ENCODE measurements at places on chromosomes 7 and 10.

DNA sequence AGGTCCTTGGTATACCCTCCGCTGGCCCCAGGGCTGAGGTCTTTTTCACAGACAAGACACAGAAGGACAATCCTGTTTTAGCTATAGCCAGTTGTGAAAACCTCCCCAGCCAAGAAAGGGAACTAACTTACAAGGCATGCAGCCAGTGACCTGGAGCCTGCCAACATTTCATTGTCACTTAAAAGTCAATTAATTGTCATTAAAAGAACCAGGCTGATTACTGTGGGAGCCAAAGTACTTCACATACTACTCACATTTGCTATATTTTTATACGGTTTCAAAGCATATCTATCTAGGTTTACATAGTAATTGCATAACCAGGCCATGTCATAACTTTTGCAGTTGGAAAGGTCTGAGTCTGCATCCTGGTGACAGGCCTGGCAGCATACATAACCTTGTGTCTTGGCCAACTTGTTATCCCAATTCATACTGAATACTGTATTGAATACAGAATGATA lies 31.1 kb downstream of the NRBF2 start:
- DNase-seq = no peak

- no peak for DNase-seq
Observed at GRCh38 chr7:150972023-150972468, 6.1 kb downstream of the KCNH2 start.

DNA sequence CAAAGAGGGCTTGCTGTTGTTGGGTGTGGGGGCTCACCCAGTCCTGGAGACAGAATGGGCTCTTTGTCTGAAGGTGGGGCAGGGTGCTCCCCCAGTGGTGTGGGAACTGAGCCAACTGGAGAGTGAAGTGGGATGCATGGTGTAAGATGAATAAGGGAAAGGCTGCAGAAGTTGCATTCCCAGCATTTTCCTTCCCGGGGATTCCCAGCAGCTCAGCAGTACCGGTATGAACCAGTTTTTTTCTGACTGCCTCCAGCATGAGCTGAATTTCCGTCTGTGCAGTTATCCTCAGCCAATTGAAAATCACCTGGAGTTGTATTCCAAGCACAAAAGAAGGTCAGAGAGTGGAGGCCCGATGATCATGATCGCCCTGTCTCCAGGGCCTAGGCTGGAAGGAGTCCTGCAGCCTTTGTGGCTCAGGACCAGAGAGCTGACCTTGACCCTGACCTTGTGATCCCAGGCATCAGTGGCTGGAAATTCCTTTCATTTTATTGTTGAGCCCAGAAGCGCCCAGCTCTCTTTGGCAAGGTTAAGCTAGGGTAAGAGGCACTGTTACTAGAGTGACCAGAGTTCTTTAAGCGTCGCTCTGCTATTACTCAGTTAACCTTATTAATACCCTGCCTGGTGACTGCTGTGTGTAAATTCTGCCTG lies 33.4 kb downstream of the OGDH start:
- DNase-seq = no peak

DNA sequence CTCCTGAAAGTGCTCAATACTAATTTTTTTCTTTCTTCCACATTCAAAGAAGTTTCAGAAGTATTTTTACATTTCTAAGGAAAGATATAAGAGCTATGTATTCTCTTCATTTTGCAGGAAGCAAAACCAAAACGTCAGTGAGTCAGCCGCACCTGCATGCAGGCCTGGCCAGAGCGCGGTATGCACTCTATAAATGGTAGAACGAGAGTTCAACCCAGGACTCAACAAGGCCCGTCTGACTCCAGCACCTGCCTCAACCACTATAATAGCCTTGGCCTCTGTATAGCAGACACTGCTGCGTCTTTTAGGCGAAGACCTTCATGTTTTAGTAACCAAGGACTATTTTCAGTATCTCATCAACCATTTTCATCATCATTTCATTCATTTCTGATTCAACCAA lies 113.2 kb downstream of the KMT2E start:
- no peak for DNase-seq

DNA sequence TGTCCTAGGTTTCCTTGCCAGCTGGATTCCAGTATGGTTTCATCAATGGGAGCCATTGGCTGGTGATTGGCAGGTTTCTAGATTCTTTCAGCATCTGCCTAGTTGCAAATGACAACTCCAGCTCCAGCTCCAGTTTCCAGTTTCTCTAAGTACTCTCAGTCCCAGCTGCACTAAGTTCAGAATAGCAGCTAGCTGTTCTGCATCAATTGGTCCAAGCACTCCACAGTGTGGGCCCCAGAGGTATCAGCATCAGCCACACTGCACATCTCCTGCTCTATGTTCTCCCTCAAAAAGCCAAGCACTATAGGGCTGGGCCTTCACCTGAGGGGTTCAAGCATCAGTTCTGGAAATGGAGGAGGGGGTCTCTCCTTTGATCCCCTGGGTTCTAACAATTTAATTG lies 143.4 kb downstream of the VPS50 start:
- DNase-seq = no peak

DNA sequence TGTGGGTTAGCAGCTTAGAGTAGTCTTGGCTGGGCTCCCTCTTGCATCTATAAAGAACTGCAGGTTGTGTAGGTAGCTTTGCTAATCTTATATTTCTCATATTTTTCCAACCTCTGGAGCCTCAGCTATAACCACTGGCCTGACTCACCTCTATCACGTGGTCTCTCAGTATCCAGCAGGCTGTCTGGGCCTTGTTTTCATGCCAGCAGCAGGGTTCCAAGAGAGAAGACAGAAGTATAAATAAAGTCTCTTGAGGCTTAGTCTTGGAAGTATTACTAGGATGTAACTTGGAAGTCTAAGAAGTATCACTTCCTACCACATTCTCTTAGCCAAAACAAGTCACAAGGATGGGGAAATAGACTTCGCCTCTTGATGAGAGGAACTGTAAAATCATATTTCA lies 73.3 kb downstream of the WIPF3 start:
- no peak for DNase-seq

- no peak for DNase-seq
Observed at GRCh38 chr10:119401671-119402395, 140.7 kb downstream of the RGS10 start.

- DNase-seq = no peak
Observed at GRCh38 chr10:81306971-81307782, 567.8 kb upstream of the NRG3 start.

- DNase-seq = no peak
Observed at GRCh38 chr10:69662173-69662877, 32.3 kb downstream of the FAM241B start.

GRCh38 chr10:50593523-50594376 lies 30.0 kb downstream of the SGMS1 start:
- DNase-seq = no peak

DNA sequence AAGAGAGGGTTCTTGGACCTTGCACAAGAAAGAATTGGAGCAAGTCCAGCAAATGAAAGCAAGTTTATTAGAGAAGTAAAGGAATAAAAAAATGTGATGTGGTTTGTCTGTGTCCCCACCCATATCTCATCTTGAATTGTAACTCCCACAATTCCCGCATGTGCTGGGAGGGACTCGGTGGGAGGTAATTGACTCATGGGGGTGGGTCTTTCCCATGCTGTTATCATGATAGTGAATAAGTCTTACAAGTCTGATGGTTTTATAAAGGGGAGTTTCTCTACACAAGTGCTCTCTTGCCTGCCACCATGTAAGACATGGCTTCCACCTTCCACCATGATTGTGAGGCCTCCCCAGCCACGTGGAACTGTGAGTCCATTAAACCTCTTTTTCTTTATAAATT lies 39.2 kb upstream of the FZD9 start:
- no peak for DNase-seq

- no peak for DNase-seq
Observed at GRCh38 chr7:120169996-120170783, 102.8 kb upstream of the KCND2 start.

- DNase-seq = no peak
Observed at GRCh38 chr7:18018296-18019215, 9.1 kb downstream of the PRPS1L1 start.

DNA sequence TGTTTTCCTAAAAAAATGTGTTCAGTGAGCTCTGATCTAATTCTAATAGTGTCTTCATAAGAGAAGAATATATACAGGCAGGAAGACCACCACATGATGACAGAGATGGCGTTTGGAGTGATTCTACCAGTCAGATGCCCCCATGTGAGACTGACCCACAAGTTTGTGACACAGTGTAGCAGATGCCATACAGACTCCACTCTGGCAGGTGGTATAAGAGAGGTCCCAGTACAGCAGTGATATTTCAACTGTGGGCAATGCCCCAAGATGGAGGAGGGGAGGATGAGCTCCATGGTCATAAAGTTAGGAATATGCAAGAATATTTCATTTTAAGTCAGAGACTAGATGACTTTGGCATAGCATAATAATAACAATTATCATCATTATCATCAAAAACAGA lies 1022.6 kb downstream of the KCNMA1 start:
- DNase-seq = no peak

GRCh38 chr10:98408799-98409198 lies 6.2 kb downstream of the PYROXD2 start:
- DNase-seq = no peak

- no peak for DNase-seq
Observed at GRCh38 chr10:63388421-63389031, 77.3 kb downstream of the JMJD1C start.

DNA sequence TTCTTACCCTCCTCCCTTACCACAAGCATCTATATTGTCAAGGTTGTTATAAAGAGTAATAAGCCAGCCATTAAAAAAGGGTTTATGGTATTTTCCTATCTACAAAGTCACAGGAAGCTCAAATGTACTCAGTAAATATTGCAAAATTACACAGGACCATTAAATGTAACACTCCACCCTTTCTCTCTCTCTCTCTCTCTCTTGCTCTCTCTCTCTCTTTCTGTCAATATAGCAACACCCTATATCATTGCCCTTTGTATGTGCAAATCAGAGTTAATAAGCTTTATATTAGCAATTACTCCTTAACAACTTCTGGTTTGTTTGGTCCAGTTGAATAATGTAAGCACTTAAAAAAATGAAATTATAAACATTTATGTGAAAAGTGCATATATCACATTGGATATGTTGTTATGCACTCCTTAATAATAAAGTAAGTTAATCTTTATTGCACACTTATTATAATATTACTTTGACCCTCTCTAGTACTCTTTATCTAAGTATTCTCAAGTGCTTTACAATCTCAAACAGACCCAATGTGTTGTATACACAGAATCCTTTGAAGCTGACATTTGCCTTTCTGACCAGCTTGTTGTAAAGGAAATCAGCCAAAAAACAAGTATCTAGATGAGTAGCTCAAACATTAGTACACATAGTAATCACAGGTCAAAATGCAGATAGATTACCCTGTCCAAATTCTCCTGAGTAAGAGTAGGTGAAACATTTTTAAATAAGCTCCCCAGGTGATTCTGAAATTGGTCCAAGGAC lies 93.2 kb downstream of the CFTR start:
- no peak for DNase-seq

DNA sequence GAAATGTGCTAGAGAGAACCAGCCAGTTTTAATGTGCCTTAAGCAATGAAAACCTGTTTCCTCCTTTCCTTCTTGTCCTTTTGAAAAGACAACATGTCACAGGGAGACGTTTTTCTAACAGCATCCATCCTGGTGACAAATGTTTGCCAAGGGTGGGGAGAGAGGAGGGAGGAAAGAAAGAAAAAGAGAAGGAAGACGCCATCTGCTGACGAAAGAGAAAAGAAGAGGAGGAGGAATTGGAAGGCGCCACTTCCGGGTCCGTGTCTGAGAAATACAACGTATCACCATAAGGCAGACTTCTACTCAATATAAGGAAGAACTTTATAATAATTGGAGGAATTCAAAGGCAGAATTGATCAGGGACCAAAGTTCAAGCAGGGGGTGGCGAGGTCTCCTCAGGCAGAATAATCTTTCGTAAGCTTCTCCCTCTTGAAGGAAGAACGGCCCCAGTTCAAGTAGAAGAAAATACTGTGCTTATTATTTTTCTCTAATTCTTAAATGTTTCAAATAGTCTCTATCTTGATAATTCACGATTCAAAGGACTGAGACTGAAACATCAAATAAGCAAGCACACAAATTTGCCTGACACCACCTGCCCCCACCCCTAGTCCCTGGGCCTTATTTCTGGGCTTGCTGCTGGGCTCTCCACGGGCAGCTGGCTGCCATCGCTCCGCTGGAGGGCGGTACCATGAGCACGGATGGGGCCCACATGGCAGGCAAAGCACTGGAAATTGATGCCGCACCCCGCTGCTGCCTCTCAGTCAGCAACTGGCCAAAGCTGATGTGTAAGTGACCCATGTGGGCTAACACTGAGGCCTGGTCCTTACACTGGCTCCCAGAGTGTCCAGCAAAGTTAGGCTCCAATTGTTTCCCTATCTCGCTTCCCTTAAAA lies 273.7 kb upstream of the KLF14 start:
- peak; percentile 53 for DNase-seq

GRCh38 chr10:126283307-126283706 lies 105.0 kb downstream of the ADAM12 start:
- DNase-seq = no peak

DNA sequence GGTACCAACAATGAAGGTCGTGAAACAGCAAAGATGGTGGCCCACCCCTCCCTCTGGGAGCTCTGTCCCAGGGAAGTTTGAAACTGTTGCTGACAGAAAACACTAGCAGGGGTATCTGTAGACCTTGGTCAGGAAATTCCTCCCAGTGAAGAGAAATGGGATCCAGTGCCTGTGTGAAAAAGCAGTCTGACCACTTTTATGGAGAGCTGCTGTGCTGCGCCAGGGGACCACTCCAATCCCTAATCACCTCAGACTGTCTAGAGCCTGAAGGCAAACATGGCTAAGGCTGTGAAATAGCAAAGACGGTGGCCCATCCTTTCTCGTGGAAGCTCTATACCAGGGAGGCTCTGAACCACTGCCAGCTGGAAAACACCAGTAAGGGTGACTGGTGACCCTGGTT lies 38.3 kb upstream of the TMEM140 start:
- DNase-seq = no peak

DNA sequence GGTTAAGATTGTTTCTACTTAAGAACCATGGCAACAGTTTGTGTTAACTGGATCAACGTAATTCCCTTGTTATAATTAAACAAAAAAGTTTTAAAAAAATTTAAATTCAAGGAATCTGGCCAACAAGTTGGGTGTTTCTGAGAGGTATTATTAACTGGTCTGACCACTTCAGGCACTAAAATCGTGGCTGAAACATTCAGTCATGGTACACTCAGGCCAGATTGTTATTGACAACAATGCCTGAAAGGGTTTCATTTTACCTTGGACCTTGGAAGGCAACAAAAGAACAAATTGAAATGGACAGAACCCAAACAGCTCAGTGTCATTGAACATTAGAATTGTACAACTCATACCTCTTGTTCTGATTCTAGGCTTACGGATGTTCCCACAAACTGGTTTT lies 103.3 kb upstream of the ARMC3 start:
- DNase-seq = no peak

DNA sequence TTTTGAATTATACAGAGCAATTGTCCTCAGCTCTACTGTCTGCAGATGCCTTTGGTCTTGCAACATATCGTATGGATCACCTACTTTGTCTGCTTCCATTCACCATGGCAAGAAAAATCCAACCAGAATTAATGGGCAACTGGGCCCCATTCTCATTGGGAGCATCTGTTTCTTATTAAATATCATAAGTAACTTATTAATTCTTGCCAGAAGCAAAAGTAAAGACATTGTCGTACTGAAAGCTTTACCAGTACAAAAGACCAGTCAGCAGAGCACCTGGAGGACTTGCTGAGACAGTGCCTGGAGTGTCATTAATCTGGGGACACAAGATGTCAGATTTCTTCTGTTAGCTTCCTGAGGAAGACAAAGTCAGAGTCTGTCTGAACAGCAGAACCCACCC lies 404.5 kb downstream of the INHBA start:
- no peak for DNase-seq

Data from stimulated activated CD4-positive, alpha-beta T cell treated with anti-CD3 and anti-CD28 coated beads, TNF-alpha, amount 100 ng/mL, for 24 hours (primary cell).